ENCODE measurements at places on chromosomes 3 and 15. TPM values are rescaled to one million over a fixed set of nuclear protein-coding genes. Genes with fewer than 3 reads are reported as not detected.

Gene CCR3
- 1.3 TPM for total RNA-seq

Gene RFC4
- total RNA-seq = 77.6 TPM

Gene MOBP
- not detected for total RNA-seq

Gene ANKUB1
- not detected for total RNA-seq

Gene SLC24A5
- not detected for total RNA-seq

Gene PEAK1
- 38.1 TPM for total RNA-seq

Gene AGTR1
- not detected for total RNA-seq

Gene ISL2
- total RNA-seq = not detected

Gene EFHB
- total RNA-seq = not detected

GRCh38 chr3:155946178-155946577, 75.7 kb downstream of the GMPS start:
- no peak for DNase-seq

GRCh38 chr15:69991551-69991980, 106.2 kb downstream of the TLE3 start:
- DNase-seq = no peak

DNA sequence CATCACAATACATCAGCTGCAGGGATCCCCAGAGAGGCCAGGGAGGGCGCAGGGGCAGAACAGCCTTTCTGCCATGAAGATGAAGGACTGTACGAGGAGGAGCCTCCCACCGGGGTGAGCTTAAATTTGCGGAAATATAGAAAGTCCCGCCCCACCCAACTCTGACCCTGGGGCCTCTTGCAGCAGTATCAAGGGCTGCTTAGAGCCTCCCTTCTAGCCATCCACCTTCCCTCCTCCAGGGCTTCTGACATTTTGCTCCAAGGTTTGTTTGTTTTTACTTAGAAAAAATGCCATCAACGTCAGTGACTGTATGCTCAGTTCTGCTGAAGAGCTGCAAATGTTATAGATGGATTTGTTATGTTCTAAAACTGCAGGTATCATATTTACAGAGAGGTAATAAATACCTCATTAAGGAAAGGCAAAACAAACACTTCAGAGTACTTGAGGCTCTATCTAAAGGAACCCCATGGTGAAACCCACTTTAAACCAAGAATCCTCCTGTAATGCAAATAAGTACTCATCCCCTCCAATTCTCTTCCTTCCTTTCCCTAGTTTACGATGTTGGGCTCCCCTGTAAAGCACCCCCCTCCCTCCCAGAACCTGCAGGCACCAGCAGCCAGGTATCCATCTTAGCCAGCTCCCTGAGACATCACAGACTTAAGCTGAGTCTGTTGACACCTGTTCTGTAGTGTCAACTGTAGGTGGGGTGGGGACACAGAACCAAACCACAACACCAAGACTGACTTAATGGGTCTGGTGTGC, 30.5 kb downstream of the RFTN1 start:
- DNase-seq = peak; percentile 46

DNA sequence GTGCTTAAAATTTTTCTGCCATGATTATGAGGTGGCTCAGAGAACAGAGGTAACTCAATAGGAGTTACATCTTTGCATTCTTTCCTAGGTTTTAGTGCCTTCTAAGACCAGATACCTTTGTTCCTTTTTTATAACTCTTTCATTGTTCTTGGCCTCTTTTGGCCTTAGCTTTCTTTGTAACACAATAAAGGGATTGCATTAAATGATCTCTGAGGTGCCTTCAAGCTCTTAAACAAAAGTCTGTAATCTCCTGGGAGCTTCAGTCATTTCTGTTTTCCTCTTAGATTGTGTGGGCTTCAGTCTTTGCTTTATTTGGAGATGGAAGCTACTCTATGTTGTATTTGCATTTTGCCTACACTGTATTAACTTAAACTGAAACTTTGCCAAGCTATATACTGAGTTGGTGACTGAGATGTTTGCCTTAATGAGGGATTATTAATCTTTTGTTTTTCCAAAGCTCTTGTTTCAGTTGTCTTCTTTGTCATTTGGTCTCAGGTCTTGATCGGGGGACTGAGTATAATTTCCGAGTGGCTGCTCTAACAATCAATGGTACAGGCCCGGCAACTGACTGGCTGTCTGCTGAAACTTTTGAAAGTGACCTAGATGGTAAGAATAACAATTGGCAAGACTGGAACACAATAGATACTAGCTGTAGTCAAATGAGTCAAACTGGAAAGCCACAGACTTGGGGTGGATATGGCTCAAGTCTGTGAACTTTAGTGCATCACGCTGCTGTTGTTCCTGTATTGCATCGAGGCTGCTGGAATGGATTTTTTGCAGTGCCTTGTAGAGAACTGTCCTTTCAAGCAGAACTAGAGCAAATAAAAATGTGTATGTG, 110.3 kb downstream of the HCN4 start:
- DNase-seq = no peak

GRCh38 chr3:189772584-189772983, 141.4 kb downstream of the TP63 start:
- DNase-seq = no peak

DNA sequence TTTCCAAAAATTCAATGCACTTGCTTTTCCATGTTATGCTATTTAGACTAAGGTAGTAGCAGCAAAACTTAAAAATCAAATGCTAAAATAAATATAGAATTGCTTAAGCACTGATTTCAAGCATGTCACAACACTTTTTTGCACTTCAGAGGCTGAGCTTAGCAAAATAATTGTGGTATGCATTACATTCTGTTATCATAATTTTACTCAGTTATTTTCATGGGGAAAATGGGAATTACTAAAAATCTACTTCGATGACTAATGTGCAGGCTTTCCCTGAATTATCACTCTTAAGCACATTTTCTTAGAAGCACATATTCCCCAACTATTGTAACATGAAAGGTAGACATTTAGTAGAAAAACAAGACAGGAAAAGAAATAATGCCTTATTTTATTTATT, 322.4 kb upstream of the CBLB start:
- DNase-seq = no peak
